NCI-H526 (cell line): ENCODE measurements at places on chromosomes 6 and 20.

GRCh38 chr6:154536999-154537398 lies 26.5 kb upstream of the CNKSR3 start:
- no peak for DNase-seq

GRCh38 chr6:93468291-93468690 lies 48.9 kb upstream of the EPHA7 start:
- DNase-seq, result no peak

DNA sequence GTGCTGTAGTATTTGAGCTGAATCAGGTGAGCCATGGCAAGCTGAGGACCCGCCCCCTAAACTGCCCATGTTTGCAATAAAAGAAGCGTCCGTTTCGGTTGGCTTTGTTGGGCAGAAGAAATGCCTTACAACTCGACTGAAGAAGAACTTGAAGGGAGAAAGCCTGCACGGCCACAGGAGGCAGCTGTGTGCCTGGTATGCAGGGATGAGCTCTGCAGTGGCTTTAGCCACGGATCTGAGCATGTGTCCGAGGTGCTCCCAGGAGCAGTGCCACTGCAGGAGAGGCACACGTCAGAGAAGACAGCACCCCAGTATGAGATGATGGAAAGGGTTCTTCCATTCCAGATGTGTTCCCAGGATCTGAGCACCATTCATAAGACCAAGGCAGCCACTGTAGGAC lies 23.5 kb downstream of the KIZ start:
- DNase-seq, result no peak

DNA sequence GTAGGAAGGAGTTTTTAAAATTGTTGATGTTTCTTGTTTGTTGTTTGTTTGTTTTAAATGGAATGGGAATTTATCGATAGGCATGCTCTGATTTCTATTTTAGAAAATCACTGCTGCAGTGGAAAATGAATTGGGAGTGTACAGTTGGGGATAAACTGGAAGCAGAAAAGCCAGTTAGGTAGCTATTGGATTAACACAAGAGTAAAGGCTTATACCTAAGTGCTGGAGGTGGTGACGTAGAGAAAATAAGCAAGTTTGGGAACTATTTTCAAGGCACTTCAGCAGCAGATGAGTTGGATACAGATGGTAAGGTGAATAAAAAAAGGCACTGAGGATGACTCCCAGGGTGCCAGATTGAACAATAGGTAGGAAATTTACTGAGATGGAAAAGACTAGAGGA lies 164.9 kb downstream of the PLCB4 start:
- DNase-seq, result no peak
